ENCODE measurements at places on chromosomes 5 and 9.

- peak; percentile 32 for DNase-seq
These were observed 727 bp upstream of the DNAJA1 start for GRCh38 chr9:33024126-33024965.

- no peak for DNase-seq
These were observed 89.2 kb downstream of the LPAR1 start for GRCh38 chr9:110949081-110949480.

- DNase-seq, result no peak
These were observed 561.1 kb downstream of the NR2F1-AS1 start for GRCh38 chr5:93019896-93020295.

DNA sequence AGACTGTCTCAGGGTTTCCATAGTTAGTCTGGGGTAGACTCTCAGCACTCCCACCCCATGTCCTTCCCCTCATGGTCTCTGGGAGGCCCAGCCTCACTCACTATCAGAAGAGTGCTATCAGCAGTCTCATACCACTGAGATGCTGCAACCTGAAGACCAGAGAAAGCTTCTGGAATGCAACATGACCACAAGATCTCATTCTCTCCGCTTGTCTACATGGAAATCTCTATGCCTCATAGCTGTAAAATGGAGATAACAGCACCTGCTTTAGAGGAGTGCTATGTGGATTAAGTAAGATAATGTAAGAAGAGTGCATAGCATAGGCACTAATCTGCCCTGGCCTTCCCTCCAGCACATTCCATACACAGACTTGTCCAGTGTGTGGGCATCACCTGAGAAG, 47.0 kb upstream of the ZNF169 start:
- no peak for DNase-seq
